ENCODE measurements at places on chromosomes 1 and 21. TPM values are rescaled to one million over a fixed set of nuclear protein-coding genes. Genes with fewer than 3 reads are reported as not detected.

GRCh38 chr21:46213620-46214286 is 14.8 kb downstream of the LSS start:
- no peaks in the 10 kb centered on the region for H3K4me1 ChIP-seq
- H3K36me3 ChIP-seq: no peaks in the 10 kb centered on the region
- no peaks in the 10 kb centered on the region for H3K27me3 ChIP-seq
- no peak for DNase-seq
- no peak overlapping the region for H3K27ac ChIP-seq

GRCh38 chr1:242147096-242147976 is 148.4 kb upstream of the MAP1LC3C start:
- no peaks in the 10 kb centered on the region for H3K36me3 ChIP-seq
- no peak overlapping the region for H3K4me3 ChIP-seq
- no peaks in the 10 kb centered on the region for H3K4me1 ChIP-seq
- no peak overlapping the region for H3K27ac ChIP-seq
- H3K27me3 ChIP-seq: no peaks in the 10 kb centered on the region

- H3K4me1 ChIP-seq: no peaks in the 10 kb centered on the region
- H3K27me3 ChIP-seq: no peaks in the 10 kb centered on the region
- DNase-seq: peak; percentile 44
- H3K36me3 ChIP-seq: peaks cover 18% of the 10 kb centered on the region
These were observed 128.6 kb downstream of the PCNX2 start for GRCh38 chr1:233166896-233167295.

DNA sequence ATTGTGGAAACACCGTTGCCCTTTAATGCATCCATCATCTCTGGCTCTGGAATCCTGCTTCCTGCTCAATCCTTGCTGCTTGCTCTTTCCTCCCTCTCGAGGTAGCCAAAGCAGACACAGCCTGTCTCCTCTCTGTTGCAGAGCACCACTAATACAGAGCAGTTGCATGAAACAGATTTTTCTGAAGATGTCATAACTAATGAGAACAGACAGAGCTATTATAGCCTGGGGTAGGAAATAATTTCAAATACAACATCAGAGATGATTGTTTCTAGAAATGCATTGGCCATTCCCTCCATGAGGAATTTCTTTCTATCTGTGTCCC is 23.3 kb upstream of the ACBD6 start:
- no peaks in the 10 kb centered on the region for H3K36me3 ChIP-seq
- H3K4me1 ChIP-seq: peaks cover 12% of the 10 kb centered on the region
- DNase-seq: no peak
- no peaks in the 10 kb centered on the region for H3K27me3 ChIP-seq

GRCh38 chr1:169894424-169895145 is 889 bp upstream of the SCYL3 start:
- H3K4me1 ChIP-seq: peaks cover 11% of the 10 kb centered on the region

DNA sequence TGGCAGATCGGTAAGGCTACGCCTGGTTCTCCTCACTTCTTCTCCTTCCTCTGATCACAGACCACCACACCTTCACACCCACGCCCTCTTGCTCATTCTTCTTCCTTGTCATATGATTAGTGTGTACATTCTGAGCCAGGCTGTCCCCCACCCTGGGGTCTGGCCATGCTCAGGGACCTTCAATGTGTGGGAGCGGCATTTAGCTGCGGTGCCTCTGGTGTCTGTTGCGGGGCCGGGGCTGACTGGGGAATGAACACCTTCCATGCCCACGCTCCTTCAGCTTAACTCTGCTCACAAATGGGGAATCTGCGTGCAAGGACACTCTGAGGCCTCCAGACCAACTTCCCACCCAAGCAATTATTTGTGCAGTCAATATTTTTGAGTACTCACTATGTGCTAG is 29.4 kb downstream of the QSOX1 start:
- no peak overlapping the region for H3K27ac ChIP-seq
- no peaks in the 10 kb centered on the region for H3K27me3 ChIP-seq
- H3K4me3 ChIP-seq: no peak overlapping the region

- peaks cover 69% of the 10 kb centered on the region for H3K36me3 ChIP-seq
- no peak overlapping the region for H3K27ac ChIP-seq
- no peak overlapping the region for H3K4me3 ChIP-seq
- H3K4me1 ChIP-seq: no peaks in the 10 kb centered on the region
- no peak for DNase-seq
These were observed 18.6 kb downstream of the TAF5L start for GRCh38 chr1:229607370-229607769.

DNA sequence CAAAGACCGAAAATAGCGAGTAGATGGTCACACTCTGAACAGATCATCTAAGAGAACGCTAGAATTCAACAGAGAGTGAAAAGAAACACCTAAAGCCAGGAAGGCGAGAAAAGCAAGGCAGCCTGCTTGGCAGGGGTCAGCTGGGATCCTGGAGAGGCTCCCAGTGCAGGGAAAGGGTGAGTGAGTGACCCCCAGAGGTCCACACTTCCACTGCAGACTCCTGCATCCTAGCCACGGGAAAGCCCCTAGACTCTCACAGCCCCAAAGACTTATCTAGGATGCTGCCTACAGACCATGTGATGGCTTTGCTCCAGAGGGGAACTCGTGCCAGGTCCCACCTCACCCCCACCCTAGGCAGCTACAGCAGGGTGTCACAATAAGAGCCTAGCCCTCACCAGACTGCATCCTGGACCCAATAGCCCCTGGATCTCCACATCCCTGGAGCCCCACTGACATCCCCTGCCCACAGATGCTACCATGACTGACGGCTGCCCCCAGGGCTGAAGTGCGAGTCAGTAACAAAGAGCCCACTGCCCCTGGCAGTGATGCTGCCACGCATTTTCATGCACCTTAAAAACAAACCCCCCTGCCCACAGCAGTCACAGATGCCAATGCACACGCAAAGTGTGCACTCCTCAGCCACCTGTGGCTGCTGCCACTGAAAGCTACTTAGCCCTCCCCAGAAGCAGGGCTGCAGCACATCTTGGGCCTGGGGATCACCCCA is 62.2 kb downstream of the PSMG1 start:
- H3K27me3 ChIP-seq: no peaks in the 10 kb centered on the region
- no peak overlapping the region for H3K4me3 ChIP-seq
- H3K4me1 ChIP-seq: no peaks in the 10 kb centered on the region

DNA sequence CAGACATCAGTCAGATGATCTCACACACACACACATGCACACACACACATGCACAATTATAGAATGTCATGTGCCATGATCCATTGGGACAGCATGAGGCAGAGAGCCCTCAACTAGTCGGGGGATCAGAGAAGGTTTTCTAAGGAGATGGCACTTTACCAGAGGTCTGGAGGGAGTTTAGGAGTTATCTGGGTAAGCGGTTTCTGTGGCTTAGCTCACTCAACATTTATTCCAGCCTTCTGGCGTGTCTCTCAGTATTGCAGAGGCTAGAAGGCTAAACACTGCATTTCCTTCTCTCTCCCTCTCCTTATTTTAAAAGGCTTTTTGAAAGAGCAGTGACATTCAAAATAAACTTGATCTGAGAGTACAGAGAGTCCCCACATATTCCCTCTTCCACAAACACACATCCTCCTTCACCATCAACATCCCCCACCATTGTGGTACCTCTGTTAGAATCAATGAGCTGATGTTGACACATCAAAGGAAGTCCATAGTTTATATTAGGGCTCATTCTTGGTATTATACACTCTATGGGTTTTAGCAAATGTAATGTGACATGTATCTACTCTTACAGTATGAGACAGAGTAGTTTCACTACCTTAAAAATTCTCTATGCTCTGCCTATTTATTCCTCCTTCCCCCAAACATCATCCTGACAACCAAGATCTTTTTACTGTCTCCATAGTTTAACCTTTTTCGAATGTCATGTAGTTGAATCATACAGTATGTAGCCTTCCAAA is 9.0 kb upstream of the PLA2G2A start:
- no peaks in the 10 kb centered on the region for H3K36me3 ChIP-seq
- no peaks in the 10 kb centered on the region for H3K4me1 ChIP-seq
- H3K27me3 ChIP-seq: peaks cover 52% of the 10 kb centered on the region
- DNase-seq: no peak
- no peak overlapping the region for H3K27ac ChIP-seq

GRCh38 chr1:218408942-218409341 is 63.8 kb downstream of the TGFB2 start:
- no peak overlapping the region for H3K4me3 ChIP-seq
- H3K36me3 ChIP-seq: no peaks in the 10 kb centered on the region
- H3K27me3 ChIP-seq: no peaks in the 10 kb centered on the region
- H3K27ac ChIP-seq: no peak overlapping the region

GRCh38 chr1:70754701-70755100 is 292.9 kb downstream of the PTGER3 start:
- no peak overlapping the region for H3K27ac ChIP-seq
- H3K4me1 ChIP-seq: no peaks in the 10 kb centered on the region
- no peak overlapping the region for H3K4me3 ChIP-seq
- no peaks in the 10 kb centered on the region for H3K36me3 ChIP-seq

DNA sequence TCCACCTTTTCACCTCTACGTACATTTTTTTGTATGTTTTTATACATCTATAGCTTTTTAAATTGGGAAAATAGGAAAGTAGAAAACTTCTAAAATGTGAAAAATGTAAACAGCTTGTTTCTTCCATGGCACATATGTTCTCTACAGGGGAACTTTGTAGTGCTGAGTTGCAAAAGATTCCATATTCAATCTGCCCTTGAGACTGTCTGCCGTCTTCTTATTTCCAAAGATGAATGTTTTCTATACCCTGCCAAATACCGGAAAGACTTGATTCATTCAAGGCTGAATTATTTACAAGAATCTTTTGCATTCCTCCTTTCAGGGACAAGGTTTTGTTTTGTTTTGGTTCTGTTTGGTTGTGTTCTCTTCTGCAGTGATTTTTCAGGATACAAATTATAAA is 1334.5 kb upstream of the ADGRL4 start:
- no peaks in the 10 kb centered on the region for H3K36me3 ChIP-seq
- H3K4me1 ChIP-seq: no peaks in the 10 kb centered on the region
- H3K4me3 ChIP-seq: no peak overlapping the region
- no peak for DNase-seq
- H3K27me3 ChIP-seq: no peaks in the 10 kb centered on the region
- no peak overlapping the region for H3K27ac ChIP-seq

DNA sequence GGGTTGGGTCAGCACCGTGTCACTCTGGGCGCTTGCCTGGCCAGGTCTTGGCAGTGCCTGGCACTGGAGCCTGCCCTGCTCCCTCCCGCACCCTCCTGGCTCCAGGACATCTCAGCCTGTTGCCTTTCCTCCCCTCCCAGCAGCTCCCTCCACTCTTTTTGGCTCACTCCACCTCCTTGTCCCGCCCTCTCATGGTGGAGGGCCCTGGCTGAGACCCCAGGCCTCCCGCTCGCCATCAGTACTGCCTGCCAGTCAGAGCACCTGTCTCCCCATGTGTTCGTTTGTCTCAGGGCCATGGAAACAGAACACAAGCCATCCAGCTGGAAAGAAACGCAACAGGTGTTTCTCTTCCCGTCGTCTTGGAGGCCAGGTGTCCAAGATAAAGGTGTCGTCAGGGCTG is 61.0 kb downstream of the B3GALT5 start:
- H3K4me3 ChIP-seq: no peak overlapping the region
- no peak for DNase-seq
- H3K27ac ChIP-seq: no peak overlapping the region
- H3K36me3 ChIP-seq: no peaks in the 10 kb centered on the region

- peaks cover 14% of the 10 kb centered on the region for H3K4me1 ChIP-seq
- H3K4me3 ChIP-seq: no peak overlapping the region
- no peak overlapping the region for H3K27ac ChIP-seq
- no peak for DNase-seq
- peaks cover 73% of the 10 kb centered on the region for H3K27me3 ChIP-seq
- no peaks in the 10 kb centered on the region for H3K36me3 ChIP-seq
These were observed 105.8 kb upstream of the WNT4 start for GRCh38 chr1:22248746-22249145.

- no peak for DNase-seq
- no peaks in the 10 kb centered on the region for H3K36me3 ChIP-seq
- H3K27me3 ChIP-seq: no peaks in the 10 kb centered on the region
- peak overlapping the region; percentile 85 for H3K4me3 ChIP-seq
- peak overlapping the region; percentile 98 for H3K27ac ChIP-seq
- H3K4me1 ChIP-seq: peaks cover 23% of the 10 kb centered on the region
These were observed 392 bp upstream of the TAGLN2 start for GRCh38 chr1:159925719-159926078.

DNA sequence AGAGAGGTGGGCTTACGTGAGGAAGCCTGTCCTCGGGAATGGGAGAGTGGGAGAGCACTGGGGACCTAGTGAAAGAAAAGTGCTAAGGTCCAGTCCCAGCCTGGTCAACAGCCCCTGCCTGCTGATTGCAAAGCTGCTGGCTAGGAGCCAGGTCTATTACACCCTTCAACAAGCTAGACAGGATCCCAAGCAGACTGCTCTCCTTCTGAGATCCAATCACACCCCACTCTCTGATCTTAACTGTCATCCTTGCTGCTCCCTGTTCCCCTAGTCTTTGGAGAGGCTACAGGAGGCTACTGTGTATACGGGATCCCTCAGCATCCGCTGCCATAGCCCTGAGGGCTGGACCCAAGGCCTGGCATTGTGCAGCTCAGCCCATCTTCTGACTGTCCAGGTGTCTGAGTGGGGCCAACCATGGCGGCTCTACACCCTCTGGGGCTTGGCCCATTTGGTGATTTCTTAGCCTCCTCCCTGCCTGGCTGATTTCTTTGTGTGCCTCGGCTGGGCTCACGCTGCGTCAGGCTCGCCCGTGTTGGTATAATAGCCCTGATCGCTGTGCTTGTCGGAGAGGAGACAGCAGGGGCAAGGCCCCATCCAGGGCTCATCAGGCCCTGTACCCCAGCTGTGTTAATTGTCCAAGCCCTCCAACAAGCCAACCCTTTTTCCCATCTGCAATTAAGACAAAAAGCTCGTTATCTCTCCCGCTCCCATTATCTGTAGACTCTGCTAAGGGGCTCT is 43.9 kb downstream of the NAV1 start:
- peak; percentile 67 for DNase-seq
- peak overlapping the region; percentile 80 for H3K27ac ChIP-seq
- H3K4me1 ChIP-seq: peaks cover 62% of the 10 kb centered on the region
- H3K36me3 ChIP-seq: no peaks in the 10 kb centered on the region
- H3K27me3 ChIP-seq: no peaks in the 10 kb centered on the region
- H3K4me3 ChIP-seq: no peak overlapping the region

Gene KCNN3
- not detected for total RNA-seq

Gene FASLG
- total RNA-seq: not detected

Gene ASAP3
- total RNA-seq: 27.3 TPM

Gene SYTL1
- not detected for total RNA-seq

Gene FAM177B
- total RNA-seq: not detected

Gene LCK
- total RNA-seq: not detected

Gene ENAH
- total RNA-seq: 113 TPM

Gene RIMS3
- total RNA-seq: not detected

Gene FMO2
- not detected for total RNA-seq

Gene CD53
- not detected for total RNA-seq

All from GM23248 (cell line).